ENCODE measurements at places on chromosomes 6 and 20. TPM values are rescaled to one million over a fixed set of nuclear protein-coding genes. Genes with fewer than 3 reads are reported as not detected.

Gene CDC5L
- 57.8 TPM for total RNA-seq

Gene JAG1
- 62.5 TPM for total RNA-seq

Gene CST4
- total RNA-seq, result not detected

Gene KCNB1
- not detected for total RNA-seq

- DNase-seq, result no peak
Observed at GRCh38 chr6:9795880-9796279, 619.0 kb downstream of the TFAP2A start.

GRCh38 chr20:48350313-48350988, 477.3 kb downstream of the PREX1 start:
- DNase-seq, result no peak

GRCh38 chr6:20686142-20686541, 151.9 kb downstream of the CDKAL1 start:
- no peak for DNase-seq

DNA sequence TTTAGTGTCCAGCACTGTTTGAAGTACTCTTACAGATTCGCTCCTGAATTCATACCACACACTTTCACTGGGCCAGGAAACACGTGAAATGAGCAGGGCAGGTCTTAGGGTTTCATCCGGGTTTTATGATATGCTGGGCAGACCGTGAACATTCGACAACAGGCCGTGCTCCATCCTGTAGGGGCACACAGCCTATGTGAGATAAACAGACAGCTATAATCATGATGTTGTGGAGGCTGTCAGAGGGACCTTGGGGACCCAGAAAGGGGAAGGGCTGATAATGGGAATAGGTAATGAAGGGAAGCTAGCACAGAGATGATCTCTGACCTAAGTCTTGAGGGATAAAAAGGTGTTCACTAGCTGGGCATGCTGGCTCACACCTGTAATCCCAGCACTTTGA, 110.4 kb downstream of the RIN2 start:
- DNase-seq, result no peak

- no peak for DNase-seq
Observed at GRCh38 chr20:49118307-49118706, 69.8 kb downstream of the STAU1 start.

- DNase-seq, result no peak
Observed at GRCh38 chr6:34273242-34273805, 24.5 kb upstream of the SMIM29 start.

GRCh38 chr6:169904051-169904922, 152.9 kb downstream of the ERMARD start:
- DNase-seq, result no peak
